ENCODE measurements at places on chromosomes 4 and X.
A peak's percentile ranks its signal among the peaks of the same experiment; 100 is the strongest.

DNA sequence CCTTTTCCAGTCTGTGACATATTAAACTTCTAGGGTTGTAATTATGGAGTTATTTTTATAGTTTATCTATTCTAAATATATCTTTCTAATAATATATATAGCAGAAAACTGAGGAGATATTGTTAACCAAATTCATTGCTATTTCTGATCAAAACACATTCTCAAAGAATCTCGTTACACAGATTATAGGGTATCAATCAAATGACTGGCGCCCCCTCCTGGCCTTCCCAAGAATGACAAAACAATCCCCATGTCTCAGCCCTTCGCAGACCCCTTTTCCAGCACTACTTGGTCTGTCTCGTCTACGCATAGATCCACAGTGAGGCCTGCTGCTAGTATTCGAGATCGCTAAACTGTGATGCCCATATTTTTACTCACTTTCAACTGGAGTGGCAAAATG, 209.3 kb downstream of the GPC3 start:
- DNase-seq, result peak; percentile 22

- no peak for DNase-seq
These were observed 1.7 kb downstream of the MTMR1 start for GRCh38 chrX:150694738-150695410.

DNA sequence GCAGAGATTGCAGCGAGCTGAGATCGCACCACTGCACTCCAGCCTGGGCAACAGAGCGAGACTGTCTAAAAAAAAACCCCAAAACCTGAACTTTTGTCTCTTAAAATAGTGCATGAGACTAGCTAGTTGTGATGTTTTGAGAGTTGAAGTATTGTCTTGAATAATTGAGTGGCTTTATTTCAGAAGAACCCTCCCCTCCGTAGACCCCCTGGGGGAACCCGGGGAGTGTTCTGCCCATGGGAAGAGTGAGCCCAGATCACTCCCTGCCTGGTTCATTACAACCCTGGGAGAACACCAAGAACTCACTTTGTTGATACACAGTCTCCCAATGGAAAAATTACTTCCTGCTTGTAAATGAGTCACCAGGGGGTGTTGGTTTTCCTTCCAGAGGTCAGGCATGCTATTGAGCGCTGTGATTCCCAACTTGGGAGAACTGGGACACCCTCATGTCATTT, 65.3 kb upstream of the SHISA3 start:
- no peak for DNase-seq

DNA sequence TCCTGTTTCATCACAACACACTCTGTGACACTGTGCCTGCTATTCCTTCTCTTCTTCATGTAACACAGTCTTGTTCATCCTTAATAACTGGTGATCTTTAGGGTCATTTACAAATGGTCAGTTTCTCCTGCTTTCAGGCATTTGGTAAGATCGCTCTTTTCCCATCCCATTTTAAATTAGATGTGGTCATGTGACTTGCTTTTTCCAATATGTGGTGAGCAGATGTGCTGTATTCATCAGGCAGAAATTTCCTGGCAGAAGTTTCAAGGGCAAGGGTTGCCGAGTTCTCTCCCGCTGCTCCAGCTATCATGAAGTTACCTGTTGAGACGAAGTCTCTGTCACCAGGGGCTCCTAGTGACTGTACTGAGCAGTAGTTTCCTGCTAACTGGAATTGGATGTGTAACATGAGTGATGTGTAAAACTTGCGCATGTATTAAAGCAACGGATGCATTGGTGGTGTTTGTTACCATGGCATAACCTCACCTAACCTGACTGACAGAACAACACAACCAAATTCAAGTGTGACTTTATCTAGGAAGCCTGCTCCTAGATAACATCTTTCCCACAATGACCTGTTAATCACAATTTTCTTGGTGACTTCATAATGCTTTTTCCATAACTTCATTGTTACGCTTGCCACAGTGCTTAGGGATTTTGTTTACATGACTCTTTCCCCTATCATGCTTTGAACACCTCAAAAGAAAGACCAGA, 29.5 kb upstream of the BMPR1B start:
- no peak for DNase-seq

GRCh38 chrX:155061760-155062159, 9.2 kb downstream of the CMC4 start:
- DNase-seq, result no peak

DNA sequence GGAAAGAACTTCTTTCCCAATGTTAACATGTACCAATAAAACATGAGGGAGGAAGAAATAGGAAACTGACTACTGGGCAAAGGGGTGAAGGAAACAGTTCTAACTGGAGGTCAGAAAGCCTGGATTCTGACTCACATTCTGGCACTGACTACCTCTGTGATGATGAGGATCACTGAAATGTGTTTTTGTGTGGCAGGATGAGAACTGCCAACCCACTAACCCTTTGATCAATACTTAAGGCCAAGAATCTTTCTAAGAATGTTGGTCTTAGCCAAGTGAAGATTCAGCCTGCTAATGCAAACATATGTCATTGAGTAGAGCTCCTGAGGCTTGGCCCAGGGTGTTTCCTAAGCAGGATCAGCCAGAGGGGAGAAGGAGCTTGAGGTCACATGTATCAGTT, 4.6 kb downstream of the ALAS2 start:
- no peak for DNase-seq

GRCh38 chr4:43452948-43453347, 560.4 kb downstream of the GRXCR1 start:
- no peak for DNase-seq

DNA sequence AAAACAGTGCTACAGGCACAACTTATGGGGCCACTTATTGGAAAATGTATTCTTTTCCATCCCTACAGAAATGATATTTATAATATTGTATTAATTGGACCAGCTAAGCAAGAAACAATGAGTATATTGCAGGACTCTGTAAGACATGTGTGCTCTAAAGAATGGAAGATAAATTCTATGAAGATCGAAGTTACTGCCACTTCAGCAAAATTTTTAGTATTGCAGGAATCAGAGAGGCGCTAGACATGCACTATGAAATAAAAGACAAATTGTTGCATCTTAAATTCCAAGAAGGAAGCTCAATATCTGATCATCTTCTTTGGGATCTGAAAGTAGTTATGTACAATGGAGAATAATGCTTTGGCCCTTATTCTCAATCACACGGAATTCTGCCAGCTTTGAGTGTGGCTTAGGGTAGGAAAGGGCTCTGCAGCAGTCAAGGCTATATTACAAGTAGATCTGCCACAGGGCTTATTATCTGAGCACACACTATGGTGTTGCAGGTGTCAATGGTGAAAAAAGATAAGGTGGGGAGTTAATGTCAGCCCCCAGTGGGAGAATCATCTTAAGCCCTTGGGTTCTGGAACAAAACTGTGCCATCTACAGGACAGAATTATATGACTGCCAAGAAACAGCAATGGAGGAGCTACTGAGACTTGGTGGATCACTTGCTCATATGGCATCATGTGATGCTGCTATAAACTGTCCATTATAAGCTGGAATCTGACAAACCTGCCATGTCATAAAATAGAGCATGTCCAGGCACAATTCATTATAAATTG, 334.0 kb upstream of the NDST3 start:
- no peak for DNase-seq

GRCh38 chrX:44183329-44183728, 160.1 kb downstream of the EFHC2 start:
- peak; percentile 0 for DNase-seq

DNA sequence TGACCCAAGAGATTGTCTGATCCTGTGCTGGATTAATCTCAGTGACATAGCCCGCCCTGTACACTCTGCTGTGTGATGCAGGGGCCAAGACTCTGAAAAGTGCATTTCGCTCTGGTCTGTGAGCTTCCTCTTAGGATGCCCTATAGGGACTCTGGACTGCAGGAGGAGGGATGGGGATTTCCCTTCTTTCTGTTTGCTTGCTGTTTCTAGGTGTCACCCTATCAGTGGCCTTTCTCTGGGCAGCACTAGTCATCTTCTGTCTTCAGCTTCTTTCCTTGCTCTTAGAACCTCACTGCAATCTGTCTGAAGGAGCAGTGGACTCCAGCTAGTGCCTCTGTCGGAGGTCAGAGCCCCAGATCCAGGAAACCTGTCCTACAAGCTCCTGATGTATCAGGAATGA, 34.5 kb upstream of the SCRG1 start:
- DNase-seq, result no peak

DNA sequence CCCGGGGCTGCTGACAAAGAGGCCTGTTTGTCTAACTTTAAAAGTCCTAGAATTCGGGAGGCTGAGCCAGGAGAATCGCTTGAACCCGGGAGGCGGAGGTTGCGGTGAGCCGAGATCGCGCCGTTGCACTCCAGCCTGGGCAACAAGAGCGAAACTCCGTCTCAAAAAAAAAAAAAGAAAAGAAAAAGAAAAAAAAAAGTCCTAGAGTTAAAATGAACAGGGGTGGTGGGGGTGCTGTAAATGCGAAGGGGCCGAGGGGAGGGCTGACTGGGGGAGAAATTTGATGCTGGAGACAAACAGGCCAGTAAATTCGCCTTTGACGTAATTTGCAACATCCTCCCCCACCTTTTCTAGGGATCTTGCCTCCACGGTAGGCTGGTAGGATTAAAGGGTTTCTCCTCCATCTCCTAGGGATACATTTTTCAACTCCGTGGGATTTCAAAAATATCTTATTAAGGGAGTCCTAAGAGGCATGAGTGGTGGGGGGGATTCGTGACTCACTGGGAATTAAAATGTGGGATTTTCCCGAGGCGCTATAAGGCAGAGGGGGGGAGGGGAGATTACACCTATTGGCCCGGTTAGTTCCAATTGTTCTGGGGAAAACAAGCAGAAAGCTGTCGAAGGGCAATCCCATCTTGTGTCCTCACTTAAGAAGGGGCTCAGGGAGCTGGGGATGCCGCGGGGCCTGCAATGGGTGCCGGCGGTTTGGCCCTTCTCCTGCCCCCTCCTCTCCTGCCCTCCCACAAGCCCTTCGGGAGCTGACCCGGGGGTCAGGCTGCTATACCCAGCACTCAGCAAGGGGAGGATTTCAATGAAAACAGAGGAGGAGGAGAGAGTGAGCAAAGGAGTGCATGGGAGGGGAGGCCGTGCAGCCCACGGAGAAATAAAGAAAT, 3.0 kb upstream of the BCOR start:
- no peak for DNase-seq

DNA sequence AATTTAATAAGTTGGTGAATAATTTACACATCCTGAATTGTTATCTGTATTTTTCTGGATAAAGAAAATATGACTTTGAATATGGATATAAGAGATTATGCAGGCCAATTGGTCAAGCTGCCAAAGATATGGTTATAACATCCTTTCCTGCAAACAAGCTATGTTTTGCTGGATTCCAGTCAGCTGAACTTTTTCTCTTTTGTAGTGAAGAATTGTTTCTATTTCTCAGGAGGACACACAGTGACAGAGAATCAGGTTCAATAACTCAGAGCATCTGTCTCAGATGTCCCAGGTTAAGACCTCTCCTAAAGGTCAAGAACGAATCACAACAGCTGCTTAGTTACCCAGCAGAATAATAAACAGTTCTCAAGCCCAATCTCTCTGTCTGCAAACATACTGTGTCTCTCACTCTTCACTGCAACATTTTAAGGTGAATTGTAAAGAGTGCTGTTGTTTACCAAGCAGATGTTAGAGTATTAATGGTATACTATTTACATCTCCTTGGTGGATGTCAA, 189.5 kb upstream of the ANKRD50 start:
- DNase-seq, result no peak

DNA sequence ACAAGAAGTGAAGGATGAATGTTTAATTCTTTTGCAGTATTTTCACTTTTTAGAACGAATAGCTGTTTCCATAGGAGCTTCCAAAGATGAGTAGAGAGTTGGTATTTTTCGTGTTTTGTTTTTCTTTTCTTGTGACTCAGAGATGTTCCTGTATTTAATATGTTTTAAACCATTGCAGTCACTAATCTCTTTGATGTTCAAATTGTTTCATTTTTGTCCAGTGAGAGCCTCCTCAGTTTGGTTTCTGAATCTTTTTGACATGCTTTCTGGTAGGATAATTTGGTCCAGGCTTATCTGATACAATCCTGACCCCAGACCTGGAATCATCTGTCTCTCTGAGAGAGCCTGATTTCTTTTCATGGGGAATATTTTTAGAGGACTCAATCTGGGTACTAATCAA, 41.6 kb downstream of the BEX3 start:
- no peak for DNase-seq

GRCh38 chr4:104749062-104749461, 254.4 kb upstream of the CXXC4 start:
- DNase-seq, result no peak

DNA sequence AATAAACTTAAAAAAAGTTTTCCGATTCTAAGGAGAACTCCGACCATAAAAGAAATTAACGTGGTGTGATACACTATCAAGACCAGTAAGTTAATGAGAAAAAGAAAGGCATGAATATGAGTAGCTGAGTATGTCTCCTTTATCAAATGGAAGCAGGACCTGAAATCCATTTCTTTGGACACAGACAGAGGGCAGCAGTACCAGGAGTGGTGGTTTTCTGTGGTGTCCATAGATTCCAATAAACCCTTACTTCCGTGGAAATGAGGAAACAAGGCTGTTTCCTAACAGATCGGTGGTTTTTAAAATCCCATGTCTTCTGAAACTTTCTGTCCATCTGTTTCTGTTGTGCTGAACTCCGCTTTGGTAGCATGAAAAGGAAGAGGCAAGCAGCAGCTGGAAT, 128.5 kb upstream of the TSPAN5 start:
- DNase-seq, result no peak

DNA sequence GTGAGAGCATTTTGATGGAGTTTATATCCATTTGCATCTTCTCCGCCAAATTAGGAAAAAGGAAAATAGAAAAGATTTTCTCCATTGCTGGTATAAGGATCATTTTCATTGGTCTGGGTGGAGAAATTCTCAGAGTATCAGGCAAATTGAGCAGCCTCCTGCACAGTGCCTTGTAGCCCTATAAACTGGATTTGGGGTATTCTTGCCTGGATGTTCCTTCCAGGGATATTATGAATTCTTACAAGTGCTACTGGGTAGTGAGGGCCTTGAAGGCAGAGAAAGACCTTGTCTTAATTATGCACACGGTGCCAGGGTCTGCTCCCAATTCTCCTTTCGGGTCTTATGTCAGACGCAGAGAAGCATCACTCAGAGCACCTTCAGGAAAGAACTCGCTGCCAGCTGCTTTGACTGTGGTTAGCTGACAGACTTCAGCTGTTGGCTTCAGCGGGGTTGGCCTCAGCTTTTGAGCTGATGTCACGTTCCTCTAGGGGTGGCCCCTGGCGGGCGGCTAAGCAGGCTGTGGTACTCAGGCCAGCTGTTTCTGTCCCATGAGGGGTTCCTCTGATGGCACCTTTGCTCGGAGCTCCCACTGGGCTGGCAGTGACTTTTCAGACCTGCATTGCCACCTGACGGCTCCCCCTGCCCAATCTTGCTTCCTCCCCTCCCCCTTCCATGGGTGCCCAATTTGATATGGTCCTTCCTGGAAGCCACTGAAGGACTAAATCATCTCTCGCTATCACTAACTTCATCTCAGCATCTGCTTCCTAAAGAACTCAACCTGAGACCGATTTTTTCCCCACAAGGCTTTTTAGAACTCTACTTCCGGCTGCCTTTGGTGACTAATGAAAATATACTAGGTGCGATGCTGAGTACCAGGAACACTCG, 519.5 kb downstream of the BCOR start:
- no peak for DNase-seq

DNA sequence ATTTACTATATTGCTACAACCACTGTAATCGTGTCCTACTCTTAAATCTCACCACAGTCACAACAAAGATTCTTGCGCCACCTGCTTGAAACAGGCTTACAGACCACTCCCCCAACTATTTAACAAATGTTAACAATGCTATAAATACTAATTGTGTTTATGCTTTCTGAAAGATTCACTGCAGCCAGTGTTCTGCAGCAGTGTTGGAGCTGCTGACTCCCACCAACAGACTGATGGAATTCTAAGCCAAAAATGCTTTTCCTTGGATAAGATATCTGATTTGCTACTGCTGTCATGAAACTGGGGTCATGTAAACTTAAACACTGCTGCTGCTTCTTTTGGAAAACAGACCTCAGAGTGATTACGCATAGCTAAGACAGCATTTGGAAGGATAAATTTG, 244.2 kb upstream of the MAB21L2 start:
- DNase-seq, result no peak

Measured in cerebellar cortex (tissue), 1 donor.